Central memory CD4-positive, alpha-beta T cell (primary cell): ENCODE measurements at places on chromosomes 3 and 15.
A peak's percentile ranks its signal among the peaks of the same experiment; 100 is the strongest.

- no peak for DNase-seq
These were observed 22.3 kb downstream of the GNB4 start for GRCh38 chr3:179428876-179429548.

DNA sequence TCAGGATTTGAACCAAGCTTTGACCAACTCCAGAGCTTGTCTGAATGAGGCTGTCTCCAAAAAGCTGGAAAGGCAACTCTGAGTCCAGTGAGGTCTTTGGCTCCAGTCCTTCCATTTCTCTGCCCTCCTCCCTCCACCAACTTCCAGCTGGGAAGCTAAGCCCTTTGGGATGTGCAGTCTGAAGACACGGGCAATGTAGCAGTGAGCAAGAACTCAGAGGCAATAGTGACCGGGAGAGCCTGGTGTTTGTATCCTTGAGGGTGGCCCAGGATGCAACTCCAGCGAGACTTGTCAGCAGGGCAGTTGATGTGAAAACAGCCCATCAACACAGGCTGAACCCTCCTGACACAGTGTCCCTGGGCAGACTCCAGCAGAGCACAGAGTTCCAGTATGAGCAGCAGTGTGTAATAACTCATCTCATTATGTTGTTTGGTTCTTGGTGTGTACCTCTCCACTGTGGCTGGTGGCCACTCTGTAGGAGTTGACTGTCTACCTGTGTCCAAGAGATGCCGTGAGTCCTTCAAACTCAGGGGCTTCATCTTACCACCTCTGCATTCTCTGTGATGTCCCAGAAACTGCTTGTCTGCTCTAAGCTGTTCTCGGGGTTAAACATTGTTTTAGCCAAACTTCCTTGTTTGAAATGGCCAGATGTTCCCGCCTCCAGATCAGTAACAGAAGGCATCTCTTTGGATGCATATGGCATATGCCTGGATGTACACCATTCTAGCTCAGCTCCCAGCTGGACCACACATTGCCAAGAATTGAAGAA is 6.6 kb downstream of the CDCP1 start:
- no peak for DNase-seq

GRCh38 chr3:143295201-143296080 is 175.9 kb downstream of the CHST2 start:
- DNase-seq = no peak

DNA sequence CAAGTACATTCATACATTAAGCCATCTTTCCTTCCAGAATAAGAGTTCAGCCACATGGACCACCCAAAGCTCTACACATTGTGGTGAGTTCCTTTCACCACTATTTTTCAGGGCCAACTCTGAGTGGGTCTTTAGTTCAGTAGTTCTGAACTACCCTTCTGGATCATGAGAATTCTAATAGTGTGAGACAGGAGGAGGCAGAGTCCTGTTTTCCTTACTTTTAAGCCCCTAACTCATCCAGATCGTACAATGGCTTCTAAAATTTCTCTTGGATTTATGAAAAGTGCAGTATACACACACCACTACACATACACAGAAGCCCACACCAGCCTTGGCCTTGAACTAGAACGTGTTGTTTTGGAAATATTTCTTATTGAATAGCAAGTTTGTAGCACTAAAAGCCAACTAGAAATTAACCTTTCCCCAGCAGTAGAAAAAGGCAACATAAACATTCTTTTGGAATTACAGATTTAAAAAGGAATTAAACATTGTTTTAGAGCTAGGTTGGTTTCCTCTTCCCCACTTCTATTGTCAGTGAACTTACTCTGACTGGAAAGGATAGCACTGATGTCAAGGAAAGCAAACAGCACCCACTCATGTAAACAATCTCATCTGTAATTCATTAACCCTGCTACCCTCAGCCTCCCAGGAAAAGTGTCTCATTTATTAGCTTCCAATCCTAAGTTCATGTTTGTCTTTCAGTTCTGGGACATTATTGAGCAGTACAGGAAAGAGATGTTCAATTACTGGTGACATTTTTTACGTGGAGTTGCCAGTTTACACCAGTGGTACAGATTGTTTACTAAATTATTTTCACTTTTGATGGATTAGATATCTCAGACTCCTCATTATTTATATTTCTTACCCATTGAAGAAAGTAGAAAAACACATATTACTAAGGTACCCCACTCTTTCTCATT is 95.7 kb upstream of the AGTR1 start:
- no peak for DNase-seq

DNA sequence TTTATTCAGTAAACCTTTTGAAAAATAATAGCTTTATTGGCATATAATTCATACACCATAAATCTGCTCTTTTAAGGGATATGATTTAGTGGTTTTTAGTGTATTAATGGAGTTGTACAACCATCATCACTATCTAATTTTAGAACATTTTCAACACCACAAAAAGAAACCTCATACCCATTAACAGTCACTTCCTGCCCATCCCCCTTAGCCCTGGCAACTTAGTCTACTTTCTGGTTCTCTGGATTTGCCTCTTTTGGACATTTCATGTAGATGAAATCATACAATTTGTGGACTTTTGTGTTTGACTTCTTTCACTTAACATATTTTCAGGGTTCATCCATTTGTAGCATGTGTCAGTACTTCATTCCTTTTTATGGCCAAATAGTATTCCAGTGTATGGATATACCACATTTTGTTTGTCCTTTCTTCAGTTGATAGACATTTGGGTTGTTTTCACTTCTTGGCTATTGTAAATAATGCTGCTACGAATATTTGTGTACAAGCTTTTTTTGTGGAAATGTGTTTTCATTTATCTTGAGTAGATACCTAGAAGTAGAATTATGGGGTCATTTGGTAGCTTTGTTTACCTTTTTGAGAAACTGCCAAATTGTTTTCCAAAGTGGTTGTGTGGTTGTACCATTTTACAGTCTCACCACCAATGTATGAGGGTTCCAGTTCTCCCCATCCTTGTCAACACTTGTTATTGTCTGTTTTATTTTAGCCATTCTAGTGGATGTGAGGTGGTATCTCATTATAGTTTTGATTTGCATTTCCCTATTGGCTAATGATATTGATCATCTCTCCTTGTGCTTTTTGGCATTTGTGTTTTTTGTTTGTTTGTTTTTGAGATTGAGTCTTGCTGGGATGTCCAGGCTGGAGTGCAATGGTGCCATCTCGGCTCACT is 45.8 kb downstream of the SMAD3 start:
- no peak for DNase-seq

DNA sequence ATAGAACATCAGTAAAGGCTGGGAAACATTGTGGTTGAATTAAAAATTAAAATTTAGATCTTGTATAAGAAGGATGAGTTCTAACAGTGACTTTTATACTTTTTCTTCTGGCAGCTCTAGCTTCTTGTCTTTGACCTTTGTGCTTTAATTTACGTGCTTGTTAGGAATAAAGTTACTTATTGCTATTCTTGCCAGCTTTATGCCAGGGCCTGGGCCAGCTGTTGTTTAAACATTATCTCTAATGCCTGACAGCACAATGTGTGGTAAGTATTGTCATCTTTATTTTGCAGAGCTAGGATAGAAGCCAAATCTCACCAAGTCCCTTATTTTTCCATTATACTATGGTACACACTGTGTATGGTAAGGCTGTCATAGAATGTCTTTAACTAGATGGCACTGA is 766.7 kb upstream of the GOLIM4 start:
- DNase-seq = no peak

DNA sequence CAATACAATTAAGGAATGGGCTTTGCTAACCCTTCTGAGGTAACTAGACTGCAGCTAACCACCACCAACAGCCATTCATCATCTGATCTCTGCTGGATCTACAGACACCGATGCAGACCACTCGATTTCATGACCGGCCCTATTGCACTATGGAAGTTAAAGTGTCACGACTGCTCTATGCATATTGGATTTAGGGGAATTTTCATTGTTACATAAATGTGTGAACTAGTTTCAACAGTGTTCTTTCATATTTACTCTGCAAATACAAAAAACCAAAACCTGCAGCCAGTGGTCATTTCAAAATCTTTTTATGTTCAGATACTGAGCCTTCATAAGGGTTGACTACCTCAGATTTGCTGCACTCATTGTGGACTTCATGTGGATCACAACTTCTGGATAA is 14.5 kb downstream of the CDV3 start:
- no peak for DNase-seq

DNA sequence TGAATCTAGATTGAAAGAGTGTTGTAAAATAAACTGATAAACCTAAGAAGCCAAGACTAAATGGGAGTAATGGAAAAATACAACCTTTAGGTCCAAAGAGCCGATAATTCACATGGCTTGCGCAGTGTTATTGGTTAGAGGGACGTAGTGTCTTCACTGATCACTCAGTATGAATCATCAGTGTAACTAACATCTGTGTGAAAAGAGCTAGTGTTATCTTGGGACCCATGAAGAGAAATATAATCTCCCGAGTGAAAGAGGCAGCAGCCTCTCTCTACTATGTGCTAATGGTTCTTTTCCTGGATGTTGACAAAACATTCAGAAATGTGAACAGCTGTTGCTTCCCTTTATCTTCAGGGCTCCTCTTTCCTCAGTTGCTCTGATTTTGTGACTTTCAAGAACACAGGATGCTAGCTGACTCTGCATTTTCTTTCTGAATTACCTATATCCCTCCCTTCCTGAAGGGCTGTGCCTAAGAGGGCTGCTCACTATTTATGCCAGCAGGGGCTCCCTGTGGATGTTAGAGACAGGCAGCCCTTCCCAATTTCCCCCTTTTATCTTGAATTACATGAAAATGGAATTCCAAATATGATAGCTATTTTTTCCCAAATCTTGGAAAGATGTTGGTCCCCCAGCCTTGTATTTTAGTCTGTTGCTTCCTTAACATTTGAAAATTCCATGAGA is 128.8 kb downstream of the GRM7 start:
- DNase-seq = no peak

DNA sequence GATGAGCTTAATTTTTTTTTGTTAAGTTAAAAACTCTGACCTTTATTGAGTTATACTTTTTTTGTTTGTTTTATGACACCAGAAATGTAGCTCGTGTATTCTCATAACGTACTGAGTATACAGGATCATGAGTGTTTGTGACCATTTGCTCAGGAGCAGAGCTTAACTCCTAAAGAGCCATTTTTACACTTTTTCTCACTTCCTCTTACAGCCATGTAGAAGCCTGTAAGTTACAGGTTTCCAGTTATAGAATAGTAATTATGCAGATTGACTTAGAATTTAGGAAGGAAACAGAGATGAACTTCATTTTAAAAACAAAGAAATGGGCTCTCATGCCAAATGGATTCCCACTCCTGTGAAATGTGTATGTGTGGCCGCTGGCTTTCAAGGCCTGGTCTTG is 151.7 kb downstream of the MCTP2 start:
- DNase-seq = no peak

GRCh38 chr3:108552267-108553159 is 36.7 kb downstream of the CIP2A start:
- peak; percentile 37 for DNase-seq

GRCh38 chr15:40855706-40856234 is 11.9 kb downstream of the SPINT1 start:
- DNase-seq = no peak

DNA sequence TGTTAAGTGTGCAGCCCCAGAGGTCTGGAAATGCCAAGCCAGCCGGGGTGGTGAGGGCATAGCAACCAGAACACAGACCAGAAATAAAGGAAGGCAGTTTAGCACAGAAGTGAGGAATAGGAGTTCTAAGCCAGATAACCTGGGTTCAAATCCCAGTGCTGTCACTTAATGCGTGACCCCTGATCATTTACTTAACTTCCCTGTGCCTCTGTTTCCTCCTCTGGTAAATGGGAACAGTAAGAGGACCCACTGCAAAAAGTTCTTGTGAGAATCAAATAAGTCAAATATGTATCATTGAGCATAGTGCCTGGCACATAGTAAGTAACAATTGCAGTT is 125.2 kb upstream of the ARHGEF3 start:
- no peak for DNase-seq

DNA sequence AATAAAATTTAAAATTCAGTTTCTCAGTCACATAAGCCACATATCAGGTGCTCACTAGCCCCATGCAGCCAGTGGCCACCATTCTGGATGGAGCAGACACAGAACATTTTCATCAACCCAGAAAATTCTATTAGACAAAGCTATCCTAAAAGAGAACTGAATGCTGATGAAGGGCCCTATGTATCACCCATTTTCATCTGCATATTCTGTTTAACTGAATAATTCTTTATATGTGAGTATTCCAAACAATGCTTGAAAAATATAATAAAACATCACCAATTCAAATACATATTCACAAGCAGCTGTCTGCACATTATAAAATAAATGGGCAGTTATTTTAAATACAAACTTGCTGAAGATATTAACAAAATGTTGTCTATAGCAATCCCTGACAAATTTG is 14.2 kb upstream of the CFAP44 start:
- DNase-seq = no peak

DNA sequence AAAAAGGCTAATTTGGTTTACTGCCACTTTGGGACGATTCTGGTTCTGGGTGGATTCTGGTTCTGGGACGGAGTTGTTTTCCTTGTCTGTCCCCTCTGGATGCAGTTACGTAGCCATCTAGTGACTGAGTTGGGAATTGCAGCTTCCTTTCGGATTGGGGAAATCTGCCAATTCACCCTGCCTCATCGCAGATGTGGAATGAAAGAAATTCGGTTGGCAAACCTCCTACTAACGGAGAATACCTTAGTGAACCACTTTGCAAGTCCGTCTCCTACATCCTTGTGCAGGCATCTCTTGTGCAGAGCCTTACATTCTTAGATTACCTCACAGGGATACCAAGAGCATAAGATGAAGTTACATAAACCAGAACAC is 31.5 kb upstream of the AP4E1 start:
- peak; percentile 57 for DNase-seq

DNA sequence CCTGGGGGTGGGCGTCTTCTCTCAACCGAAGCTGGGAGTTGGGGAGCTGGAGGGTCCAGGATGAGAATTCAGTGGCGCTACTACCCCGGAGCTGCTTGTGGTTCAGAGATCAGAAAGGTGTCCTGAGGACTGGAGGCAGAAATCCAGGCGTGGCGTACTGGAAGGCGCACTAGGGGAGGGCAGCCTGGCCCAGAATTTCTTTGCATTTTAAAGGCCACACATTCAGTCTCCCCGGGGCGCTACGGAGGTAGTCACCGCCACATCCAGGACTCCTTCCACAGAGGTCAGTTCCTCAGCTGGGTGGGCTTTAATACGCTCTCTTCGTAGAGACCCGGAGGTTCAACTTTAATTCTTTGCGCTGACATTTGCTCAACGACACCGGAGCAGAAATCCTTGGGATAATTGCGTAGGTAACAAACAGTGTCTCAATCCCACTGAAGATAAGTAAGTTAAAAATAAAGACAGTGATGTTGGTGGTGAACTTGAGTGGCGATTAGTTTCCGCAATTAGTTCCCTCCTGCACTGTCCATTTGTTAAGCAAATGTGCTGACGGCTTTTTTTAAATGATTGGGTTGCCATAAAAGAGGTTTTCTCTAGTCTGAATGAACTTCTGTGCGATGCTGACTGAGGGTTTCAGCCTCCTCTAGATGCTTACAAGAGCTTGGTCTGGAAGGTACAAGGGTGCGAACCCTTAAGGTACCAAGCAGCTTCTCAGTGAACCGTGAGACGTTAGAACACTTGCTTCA is 535 bp downstream of the MCTP2 start:
- no peak for DNase-seq

DNA sequence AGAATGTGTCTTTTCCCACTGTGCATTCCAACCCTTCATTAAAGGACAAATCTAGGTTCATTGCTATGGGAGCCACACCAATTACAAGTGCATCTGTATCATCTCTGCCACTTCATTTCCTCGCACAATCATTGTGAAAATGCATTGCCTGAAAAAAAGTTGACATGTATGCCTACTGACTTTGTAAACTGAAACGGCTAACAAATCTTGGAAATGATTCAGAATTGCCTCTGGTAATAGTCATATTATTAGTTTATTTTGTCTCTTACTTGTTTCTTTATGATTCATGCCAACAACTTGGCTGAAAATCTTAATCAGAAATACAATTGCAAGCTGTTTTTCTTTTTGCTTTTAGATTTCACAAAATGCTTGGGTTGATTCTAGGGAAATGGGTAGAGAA is 497.1 kb downstream of the ZIC1 start:
- no peak for DNase-seq
